Kidney epithelial cell (primary cell): ENCODE measurements at places on chromosomes 3 and 15.

DNA sequence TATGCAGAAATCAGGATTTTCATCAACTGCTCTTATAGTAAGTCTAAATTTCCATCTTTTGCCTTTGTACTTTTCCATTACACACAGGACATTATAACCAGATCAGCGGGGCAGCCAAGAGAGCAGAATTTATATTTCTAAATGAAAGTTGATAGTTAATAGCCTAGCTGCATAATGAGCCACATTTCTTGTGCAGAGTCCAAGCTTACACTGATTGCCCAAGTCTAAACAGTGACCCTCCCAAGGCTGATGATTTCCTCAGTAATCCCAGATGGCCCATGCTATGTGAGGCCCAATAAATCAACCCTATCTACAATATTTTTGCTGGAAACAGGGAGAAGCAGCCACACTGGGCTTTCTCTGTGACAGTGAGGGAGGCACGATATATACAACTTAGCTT lies 475.8 kb upstream of the KCNMB2 start:
- no peak for DNase-seq

DNA sequence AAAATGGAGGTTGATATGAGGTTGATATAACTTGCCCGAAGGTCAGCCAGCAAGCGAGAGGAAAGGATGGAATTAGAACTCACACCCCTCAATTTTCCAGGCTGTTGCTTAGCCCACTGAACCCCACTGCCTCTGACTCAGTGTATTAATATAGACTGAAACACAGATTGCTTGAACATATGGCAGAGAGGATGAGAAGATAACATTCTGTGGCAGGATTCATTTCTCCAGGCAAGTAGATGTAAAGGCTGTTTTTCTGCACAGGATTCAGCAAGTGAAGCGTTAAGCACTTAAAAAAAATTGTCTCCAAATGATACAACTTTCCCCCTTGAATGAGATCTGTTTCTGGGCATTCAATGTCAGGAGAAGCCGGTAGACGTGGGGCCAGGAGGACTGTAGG lies 335.2 kb downstream of the GAP43 start:
- no peak for DNase-seq

GRCh38 chr3:114234745-114235144 lies 2.6 kb downstream of the ZNF80 start:
- no peak for DNase-seq

GRCh38 chr3:192645437-192645836 lies 81.9 kb downstream of the FGF12 start:
- DNase-seq: no peak

GRCh38 chr3:119225121-119225520 lies 15.6 kb downstream of the B4GALT4 start:
- no peak for DNase-seq

DNA sequence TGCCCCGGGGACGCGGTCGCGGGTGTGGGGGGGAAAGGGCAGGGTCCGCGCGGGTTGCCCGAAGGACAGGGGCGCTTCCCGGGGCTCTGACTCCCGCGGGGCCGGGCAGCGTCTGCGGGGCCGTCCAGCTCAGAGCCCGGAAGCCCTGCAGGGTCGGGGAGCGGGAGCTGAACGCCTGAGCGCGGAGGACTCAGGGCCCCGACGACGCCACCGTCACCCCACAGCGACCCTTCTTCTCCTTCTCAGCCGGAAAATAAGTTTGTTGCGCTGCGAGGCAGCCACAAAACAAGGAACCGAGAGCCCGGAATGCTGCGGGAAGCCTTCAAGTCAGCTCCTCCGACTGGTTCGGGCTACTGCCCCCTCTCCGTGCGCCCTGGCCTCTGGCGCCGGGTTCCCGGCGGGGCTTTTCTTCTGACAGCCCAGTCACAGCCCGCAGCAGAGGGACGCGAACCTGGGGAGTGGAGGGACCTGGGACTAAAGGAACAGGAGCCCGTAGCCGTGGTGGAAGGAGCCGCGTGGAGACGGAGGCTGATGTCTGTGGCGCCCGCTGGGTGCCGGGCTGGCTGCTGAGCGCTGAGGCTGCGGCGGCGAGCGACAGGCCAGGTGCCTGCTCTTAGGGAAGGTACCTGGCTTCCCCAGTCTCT lies 484 bp downstream of the CNTN4 start:
- no peak for DNase-seq

- no peak for DNase-seq
Observed at GRCh38 chr3:50737906-50738598, 63.3 kb downstream of the DOCK3 start.

DNA sequence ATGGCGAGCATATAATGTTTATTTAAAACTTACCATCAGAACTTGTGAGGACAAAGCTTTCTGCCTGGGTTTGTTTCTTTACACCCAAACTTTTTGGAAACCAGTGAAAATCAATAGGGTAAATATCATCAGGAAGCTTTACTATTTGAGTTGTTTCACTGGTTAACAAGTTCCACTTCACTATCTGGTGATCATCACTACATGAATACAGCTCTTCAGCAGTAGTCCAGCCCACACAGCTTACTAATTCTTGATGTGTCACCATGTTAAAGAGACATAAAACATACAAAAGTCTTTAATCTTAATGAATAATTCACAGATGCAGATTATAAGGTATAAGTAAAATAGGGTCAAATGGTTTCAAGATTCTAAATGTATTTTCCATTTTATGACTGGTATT lies 17.6 kb downstream of the IFT80 start:
- DNase-seq: no peak

GRCh38 chr15:26691249-26691648 lies 81.6 kb downstream of the GABRB3 start:
- DNase-seq: no peak

GRCh38 chr3:157532529-157533297 lies 29.5 kb upstream of the VEPH1 start:
- DNase-seq: peak; percentile 72

GRCh38 chr15:77053709-77054108 lies 17.2 kb downstream of the TSPAN3 start:
- DNase-seq: no peak

GRCh38 chr15:50018491-50018890 lies 100.5 kb downstream of the ATP8B4 start:
- no peak for DNase-seq

DNA sequence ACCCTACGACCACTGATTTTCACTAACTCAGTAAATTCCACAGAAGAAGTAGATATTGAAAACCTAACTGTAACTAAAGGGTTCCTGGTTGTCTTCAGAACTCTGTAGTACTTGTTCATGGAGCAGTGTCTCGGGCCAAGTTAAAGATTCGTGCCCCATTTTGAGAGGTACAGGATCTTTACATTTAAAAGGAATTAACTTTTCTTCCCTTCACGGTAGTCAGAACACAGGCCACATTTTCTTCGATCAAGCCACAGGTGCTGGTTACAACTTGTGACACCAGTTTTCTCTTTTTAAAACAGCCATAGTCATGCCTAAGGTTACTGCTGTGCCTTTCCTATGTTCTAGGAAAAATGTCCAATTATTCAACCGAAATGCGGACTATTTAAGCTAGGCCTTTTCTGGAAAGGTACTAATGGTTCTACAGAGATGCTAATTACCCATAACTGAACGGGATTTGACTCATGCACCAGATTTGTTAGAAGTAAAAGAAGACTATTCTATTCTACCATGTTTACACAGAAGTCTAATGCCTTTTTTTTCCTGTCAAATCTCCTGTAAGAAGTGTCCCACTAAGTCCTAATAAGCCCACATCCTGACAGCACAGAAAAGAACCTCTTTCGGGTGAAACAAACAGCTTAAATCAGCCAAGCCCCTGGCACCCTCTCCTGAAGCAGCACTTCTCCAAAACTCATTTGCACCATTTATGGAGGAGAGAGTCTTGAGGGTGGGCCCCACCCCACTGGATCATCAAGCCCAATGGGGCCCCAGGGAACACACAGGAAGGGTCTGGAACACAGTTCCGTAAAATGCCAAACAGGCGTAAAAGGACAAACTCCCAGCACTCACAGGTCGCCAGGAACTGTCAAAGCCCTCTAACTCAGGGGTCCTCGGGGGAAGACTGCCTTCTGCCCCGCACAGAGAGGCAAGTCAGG lies 1.9 kb downstream of the LRIG1 start:
- no peak for DNase-seq

GRCh38 chr15:78808550-78808949 lies 2.7 kb downstream of the ADAMTS7 start:
- DNase-seq: no peak

DNA sequence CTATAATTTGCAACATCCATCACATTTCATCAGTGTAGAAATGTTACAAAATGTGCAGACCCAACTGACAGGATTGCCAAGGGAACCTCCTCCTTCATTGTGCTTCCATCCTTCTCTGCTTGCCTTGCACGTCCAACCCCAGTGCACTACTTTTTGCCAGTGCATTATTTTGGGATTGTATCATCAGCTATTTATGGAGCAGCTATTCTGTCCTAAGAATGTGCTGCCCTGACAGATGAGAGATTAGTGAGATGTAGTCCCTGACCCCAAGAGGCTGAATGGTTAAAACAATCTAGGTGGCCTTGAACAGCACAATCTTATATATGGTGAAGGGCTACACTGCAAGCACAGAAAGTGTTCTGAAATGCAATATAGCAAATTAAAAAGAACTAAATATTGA lies 935.8 kb downstream of the IGSF11 start:
- DNase-seq: no peak

- no peak for DNase-seq
Observed at GRCh38 chr3:14200841-14201240, 22.2 kb downstream of the LSM3 start.

- DNase-seq: no peak
Observed at GRCh38 chr15:38202361-38202760, 50.3 kb upstream of the SPRED1 start.

GRCh38 chr15:52397118-52397517 lies 101.5 kb upstream of the MYO5C start:
- no peak for DNase-seq

DNA sequence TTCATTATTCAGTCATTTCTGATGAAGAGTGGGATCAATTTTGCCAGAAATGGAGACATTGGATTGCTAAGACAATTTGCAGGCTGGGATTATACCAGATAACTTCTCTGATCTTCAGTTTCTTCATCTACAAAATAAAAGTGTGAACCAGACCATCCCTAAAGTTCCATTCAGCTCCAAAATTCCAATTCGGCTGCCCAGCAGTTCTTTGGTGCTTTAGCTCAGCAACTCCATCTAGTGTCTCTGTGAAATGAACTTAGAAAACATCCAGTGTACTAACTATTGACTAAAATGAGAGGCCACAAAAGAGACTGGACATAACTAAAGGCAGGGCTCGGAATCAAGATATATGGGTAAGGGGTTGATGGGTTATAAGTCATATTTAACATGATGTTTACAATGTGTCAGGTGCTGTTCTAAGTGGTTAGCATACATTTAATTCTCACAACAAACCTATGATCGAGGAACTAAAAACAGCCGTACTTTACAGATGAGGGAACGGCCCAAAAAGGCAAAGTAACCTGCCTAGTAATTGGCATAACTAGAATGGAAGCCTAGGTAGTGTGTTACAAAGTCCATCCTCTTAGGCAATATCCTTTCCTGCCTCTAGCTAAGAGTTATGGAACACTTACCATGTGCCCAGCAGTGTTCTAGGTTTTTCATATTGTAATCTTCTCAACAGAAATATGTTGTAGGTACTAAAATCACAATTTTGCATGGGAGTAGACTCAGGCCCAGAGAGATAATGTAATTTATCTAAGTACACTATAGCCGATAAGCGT lies 17.0 kb downstream of the THAP10 start:
- DNase-seq: no peak

DNA sequence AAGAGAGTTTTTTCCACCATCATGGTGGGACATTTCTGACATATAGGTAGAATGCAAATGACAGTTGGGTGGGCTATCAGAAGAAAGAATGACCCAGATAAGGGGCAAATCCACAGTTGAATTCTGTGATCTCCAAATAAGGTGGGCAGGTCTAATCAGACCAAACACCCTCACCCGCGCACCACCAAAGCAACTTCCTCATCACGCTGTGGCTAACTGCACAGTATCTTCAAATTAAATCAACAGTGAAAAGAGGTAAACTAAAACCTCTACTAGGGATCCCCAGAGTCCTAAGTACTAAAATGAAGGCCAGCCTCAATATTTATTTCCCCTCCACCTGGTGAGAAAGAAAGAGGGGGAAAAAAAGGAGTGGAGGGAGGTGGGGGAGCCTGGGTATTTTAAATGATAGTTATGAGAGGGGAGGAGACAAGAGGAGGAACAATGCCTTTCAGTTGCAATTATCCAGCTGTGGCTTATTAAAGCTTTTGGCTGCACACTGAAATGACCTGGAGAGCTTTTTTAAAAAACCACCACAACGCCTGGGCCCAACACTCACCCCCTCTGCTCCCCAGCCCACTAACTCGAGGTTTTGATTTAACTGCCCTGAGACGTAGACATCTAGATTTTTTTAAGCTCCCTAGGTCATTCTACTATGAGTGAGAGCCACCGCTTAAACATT lies 61.0 kb downstream of the LRIG1 start:
- DNase-seq: no peak

DNA sequence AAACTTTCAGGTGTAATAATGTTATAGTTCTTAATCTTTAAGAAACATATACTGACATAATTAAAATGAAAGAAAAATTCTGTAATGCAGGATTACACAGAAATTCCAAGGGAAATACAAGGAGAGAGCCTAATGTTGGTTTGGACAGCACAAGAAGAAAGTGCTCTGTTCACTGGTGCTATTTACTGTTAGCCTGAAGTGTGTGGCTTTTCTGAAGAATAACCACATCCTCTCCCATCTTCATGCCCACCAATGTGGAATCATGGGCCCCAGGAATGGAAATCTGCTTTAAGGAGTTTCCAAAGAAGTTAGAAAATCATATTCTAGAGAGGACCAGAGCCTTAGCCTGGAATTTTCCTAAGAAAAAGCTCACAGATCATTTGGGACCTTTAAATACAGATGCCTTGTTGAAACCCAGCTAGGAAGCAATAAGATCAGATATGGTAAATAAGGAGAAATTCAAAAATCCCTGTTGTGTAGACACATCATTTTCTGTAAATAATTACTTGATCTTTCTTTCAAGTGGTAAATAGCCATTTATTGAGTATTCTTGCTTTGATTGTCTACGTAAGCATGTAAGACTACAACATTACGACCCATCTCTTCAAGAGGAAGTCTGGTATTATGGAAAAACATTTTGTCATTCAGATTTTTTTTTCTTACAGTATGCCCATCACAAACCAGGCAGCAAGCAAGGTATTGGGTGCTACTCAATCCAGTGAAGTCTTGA lies 10.3 kb upstream of the USP50 start:
- no peak for DNase-seq

GRCh38 chr15:57273402-57273801 lies 102.9 kb upstream of the CGNL1 start:
- no peak for DNase-seq

- DNase-seq: no peak
Observed at GRCh38 chr15:93076875-93077274, 12.1 kb downstream of the RGMA start.
